Tibial nerve (tissue), 4 donors: ENCODE measurements at places on chromosomes 16 and 17. TPM values are rescaled to one million over a fixed set of nuclear protein-coding genes. Genes with fewer than 3 reads are reported as not detected.

DNA sequence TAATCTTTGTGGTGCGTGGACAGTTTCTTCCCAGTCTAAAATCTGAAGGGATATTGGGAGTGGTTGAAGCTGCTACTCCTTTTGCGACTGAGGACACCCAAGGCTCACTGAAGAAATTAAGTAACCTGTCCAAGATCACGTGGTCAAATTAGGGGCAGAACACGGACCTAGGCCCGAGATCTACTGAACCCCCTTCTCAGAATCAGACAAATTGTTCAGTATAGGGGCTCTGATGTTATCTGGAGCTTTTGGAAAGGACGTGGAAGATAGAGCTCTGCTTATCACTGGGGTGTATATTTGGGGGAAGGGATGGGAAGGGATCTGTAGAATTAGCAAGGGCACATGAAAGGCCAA, 857 bp downstream of the TANGO6 start:
- no peak for DNase-seq
- H3K27me3 ChIP-seq, result no peaks in the 10 kb centered on the region
- peak overlapping the region; percentile 68 for H3K4me3 ChIP-seq

GRCh38 chr16:10776280-10776679, 32.6 kb downstream of the NUBP1 start:
- no peaks in the 10 kb centered on the region for H3K27me3 ChIP-seq
- H3K4me3 ChIP-seq, result no peak overlapping the region
- H3K4me1 ChIP-seq, result no peaks in the 10 kb centered on the region
- no peaks in the 10 kb centered on the region for H3K36me3 ChIP-seq
- no peak for DNase-seq

GRCh38 chr16:11384184-11384955, 39.1 kb downstream of the RMI2 start:
- no peaks in the 10 kb centered on the region for H3K4me1 ChIP-seq
- no peaks in the 10 kb centered on the region for H3K36me3 ChIP-seq
- H3K27ac ChIP-seq, result no peak overlapping the region
- no peak overlapping the region for H3K4me3 ChIP-seq
- H3K27me3 ChIP-seq, result no peaks in the 10 kb centered on the region
- DNase-seq, result no peak

DNA sequence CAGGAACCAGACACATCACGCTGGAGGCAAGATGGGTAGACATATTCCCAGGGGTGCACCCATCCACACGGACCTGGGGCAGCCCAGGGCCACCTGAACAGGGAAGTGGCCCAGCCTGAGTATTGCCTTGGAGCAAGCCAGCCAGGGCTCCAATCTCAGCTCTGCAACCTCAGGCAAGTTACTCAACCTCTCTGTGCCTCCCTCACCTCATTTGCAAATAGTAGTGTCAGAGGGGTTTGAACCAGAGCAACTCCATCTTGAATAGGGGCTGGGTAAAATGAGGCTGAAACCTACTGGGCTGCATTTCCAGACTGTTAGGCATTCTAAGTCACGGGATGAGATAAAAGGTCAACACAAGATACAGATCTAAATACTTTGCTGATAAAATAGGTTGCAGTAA, 35.1 kb upstream of the SNN start:
- peak overlapping the region; percentile 94 for H3K27ac ChIP-seq
- no peaks in the 10 kb centered on the region for H3K36me3 ChIP-seq
- H3K27me3 ChIP-seq, result no peaks in the 10 kb centered on the region
- DNase-seq, result no peak
- H3K4me1 ChIP-seq, result peaks cover 26% of the 10 kb centered on the region

DNA sequence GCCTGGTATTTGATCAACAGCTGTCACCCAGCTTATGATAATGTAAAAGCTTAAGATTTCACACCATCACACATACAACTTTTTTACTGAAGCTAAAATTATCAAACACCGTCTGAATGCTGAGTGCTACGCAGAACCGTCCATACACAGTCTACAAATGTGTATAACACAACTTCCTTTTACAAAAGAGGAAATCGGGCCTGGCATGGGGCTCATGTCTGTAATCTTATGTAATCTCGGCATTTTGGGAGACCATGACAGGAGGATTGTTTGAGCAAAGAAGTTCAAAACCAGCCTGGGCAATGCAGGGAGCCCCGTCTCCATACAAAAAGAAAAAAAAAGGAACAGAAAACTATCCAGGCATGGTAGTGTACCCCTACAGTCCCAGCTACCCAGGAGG, 19.6 kb upstream of the QRICH2 start:
- H3K4me3 ChIP-seq, result no peak overlapping the region
- DNase-seq, result no peak
- H3K27me3 ChIP-seq, result no peaks in the 10 kb centered on the region
- no peaks in the 10 kb centered on the region for H3K4me1 ChIP-seq

Gene CSH2
- total RNA-seq, result not detected

Gene CRYBA1
- total RNA-seq, result not detected

Gene ERAL1
- 26.4 TPM for total RNA-seq
